ENCODE measurements at places on chromosomes 11 and 22. TPM values are rescaled to one million over a fixed set of nuclear protein-coding genes. Genes with fewer than 3 reads are reported as not detected.
A peak's percentile ranks its signal among the peaks of the same experiment; 100 is the strongest.

GRCh38 chr11:61113201-61113600 lies 10.9 kb downstream of the CD5 start:
- H3K4me1 ChIP-seq, result no peaks in the 10 kb centered on the region
- H3K4me3 ChIP-seq, result no peak overlapping the region
- no peaks in the 10 kb centered on the region for H3K27me3 ChIP-seq
- no peak overlapping the region for H3K27ac ChIP-seq
- no peaks in the 10 kb centered on the region for H3K36me3 ChIP-seq

Gene ESAM
- 6.5 TPM for total RNA-seq

Gene BCO2
- 12.1 TPM for total RNA-seq

GRCh38 chr11:99423428-99423983 lies 402.8 kb downstream of the CNTN5 start:
- DNase-seq, result no peak
- no peak overlapping the region for H3K4me3 ChIP-seq
- H3K36me3 ChIP-seq, result no peaks in the 10 kb centered on the region
- H3K27me3 ChIP-seq, result no peaks in the 10 kb centered on the region
- no peaks in the 10 kb centered on the region for H3K4me1 ChIP-seq
- no peak overlapping the region for H3K27ac ChIP-seq

Gene GRIA4
- 1.4 TPM for total RNA-seq

GRCh38 chr11:123187248-123187647 lies 7.8 kb downstream of the CLMP start:
- peaks cover 22% of the 10 kb centered on the region for H3K4me1 ChIP-seq
- H3K4me3 ChIP-seq, result no peak overlapping the region
- H3K27ac ChIP-seq, result peak overlapping the region; percentile 65
- no peaks in the 10 kb centered on the region for H3K36me3 ChIP-seq
- H3K27me3 ChIP-seq, result peaks cover 13% of the 10 kb centered on the region

Gene VPS11
- 30.9 TPM for total RNA-seq

Gene EIF3D
- 105 TPM for total RNA-seq

Gene ABCC8
- total RNA-seq, result 3.2 TPM

Gene TMPRSS13
- 0.79 TPM for total RNA-seq

- H3K27me3 ChIP-seq, result no peaks in the 10 kb centered on the region
- no peak overlapping the region for H3K4me3 ChIP-seq
- no peaks in the 10 kb centered on the region for H3K36me3 ChIP-seq
- H3K27ac ChIP-seq, result no peak overlapping the region
- no peaks in the 10 kb centered on the region for H3K4me1 ChIP-seq
Measured at GRCh38 chr22:32653823-32654222, 147.7 kb upstream of the TIMP3 start.

DNA sequence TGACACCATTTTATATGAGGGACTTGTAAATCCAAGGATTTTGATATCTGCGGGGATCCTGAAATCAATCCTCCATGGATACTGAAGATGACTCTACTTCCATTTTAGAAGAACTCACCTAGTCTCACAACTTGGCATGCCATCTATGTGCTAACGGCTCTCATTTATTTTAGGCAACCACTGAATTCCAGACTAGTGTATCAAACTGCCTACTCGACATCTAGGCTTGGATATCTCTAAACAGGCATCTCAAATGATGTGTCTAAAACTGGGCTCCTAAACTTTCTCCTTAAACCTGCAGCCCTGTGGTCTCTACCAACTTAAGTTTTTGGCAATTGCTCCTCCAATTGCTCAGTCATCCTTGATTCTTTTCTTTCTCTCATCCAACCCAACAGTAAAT lies 31.2 kb upstream of the CLNS1A start:
- H3K27ac ChIP-seq, result no peak overlapping the region
- DNase-seq, result no peak
- no peaks in the 10 kb centered on the region for H3K36me3 ChIP-seq
- no peak overlapping the region for H3K4me3 ChIP-seq
- H3K4me1 ChIP-seq, result peaks cover 33% of the 10 kb centered on the region

- no peaks in the 10 kb centered on the region for H3K36me3 ChIP-seq
- no peak overlapping the region for H3K4me3 ChIP-seq
- peak overlapping the region; percentile 22 for H3K27ac ChIP-seq
- no peak for DNase-seq
- peaks cover 12% of the 10 kb centered on the region for H3K4me1 ChIP-seq
Measured at GRCh38 chr11:108037636-108038035, 28.9 kb downstream of the CUL5 start.

GRCh38 chr22:48929276-48929790 lies 898.3 kb downstream of the BRD1 start:
- no peak overlapping the region for H3K4me3 ChIP-seq
- H3K27ac ChIP-seq, result no peak overlapping the region
- H3K4me1 ChIP-seq, result no peaks in the 10 kb centered on the region

Gene TSPAN18
- 2.6 TPM for total RNA-seq

Gene POTEH
- not detected for total RNA-seq

Gene SLC25A18
- total RNA-seq, result 0.75 TPM

All from transverse colon (tissue), 4 donors.